ENCODE measurements at places on chromosomes 4 and X.

- DNase-seq = no peak
Measured at GRCh38 chr4:80263541-80264351, 2.7 kb upstream of the FGF5 start.

GRCh38 chr4:130143656-130144055, 1047.7 kb downstream of the C4orf33 start:
- DNase-seq = no peak

GRCh38 chr4:174580597-174580996, 58.3 kb upstream of the HPGD start:
- peak; percentile 68 for DNase-seq

DNA sequence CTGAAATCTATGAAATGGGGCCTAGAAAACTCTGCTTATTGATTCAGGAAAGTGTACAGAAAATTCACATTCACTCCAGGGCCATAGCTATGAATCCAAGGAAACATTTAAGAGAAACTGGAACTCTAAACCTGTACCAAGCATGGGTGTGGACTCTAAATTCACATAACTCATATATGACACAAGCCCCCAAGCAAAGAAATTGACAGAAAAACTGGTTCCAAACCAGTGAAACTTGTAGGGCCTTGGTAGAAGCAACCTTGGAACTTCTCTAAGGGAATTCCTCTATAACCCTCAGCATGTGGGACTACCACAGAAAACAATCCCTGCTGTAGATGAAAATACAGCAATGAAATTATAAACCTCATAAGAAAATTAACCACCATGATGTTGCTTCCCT, 106.6 kb upstream of the NRK start:
- DNase-seq = no peak

GRCh38 chrX:97402903-97403302, 519.2 kb downstream of the RPA4 start:
- no peak for DNase-seq

DNA sequence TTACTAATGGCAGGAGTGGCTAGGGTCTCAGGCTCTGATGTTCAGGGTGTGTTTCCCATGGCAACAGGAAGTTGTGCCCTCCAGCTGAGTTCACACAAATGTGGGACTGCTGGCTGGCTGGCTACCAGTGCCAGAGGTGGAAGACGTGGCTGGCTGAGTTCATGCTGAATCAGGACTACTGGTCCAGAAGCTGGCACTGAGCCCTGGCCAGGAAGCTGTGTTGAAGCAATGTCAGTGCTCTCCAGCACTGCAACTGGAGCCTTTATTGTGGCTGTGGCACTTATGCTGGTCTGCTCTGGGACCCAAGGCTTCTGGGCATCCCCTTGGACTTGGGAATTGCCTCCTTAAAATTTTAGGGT, 42.0 kb upstream of the ZXDA start:
- DNase-seq = no peak

DNA sequence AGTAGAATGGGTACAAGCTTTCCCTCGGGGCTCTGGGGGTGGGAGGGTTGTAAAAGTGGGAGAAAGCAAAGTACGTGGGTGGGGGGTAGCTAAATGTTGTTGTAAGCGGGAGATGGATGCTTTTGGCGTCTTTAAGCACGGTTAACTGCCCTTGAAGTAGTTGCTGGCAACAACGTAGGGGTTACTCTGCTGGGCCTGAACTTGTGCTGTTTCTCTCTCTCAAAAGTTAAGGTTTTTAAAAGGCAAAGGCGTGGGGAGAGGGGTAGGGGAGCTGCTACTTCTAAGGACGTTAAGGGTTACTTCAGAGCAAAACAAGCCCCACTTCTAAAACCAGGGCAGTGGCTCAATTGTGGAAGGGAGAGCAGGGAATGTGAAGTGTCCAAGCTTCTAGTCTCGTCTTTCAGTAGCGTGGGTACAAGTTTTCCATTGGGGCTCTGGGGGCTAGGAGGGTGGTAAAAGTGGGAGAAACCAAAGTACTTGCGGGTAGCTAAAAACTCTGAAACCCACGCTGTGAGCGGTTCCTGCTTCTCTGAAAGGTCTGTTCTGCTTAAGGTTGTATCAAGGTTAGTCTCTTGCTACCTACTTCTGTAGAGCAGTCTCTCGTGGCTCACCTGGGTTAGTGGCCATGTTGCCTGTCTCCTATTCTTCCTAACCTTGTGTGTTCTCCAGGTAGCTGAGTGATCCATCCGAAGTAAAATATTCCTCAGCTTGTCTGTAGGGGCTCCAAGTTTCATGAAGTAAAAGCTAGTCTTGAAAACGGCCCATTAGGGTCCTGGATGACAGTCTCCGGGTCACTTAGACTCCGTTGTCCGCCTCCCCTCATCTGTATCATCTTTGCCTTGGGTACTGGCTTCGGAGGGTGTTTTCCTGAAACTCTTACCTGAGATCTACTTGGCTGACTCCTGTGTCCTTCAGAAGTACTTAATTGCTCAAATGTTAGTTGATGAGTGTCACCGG, 1.7 kb upstream of the WDR1 start:
- DNase-seq = no peak

- DNase-seq = no peak
Measured at GRCh38 chr4:44916411-44916810, 190.1 kb upstream of the GNPDA2 start.

- no peak for DNase-seq
Measured at GRCh38 chr4:20881658-20882057, 181.4 kb downstream of the PACRGL start.

DNA sequence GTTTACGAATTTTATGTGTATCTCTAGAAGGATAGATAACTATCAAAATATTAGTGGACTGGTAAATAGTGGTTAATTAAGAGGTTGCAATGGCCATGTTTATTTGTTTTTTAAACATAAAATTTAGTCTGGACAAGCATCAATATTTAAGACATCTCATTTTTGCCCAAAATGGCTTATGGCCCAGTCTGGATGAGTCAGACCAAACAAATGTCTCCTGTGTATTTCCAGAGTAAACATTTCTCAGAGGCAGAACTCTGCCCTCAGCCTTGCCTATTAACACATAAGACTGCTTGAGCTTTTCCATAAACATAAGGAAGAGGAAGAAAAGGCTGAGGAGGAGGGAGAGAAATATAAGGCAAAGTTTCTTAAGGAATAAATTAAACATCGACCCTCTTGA, 277.1 kb upstream of the DIAPH2 start:
- DNase-seq = no peak

DNA sequence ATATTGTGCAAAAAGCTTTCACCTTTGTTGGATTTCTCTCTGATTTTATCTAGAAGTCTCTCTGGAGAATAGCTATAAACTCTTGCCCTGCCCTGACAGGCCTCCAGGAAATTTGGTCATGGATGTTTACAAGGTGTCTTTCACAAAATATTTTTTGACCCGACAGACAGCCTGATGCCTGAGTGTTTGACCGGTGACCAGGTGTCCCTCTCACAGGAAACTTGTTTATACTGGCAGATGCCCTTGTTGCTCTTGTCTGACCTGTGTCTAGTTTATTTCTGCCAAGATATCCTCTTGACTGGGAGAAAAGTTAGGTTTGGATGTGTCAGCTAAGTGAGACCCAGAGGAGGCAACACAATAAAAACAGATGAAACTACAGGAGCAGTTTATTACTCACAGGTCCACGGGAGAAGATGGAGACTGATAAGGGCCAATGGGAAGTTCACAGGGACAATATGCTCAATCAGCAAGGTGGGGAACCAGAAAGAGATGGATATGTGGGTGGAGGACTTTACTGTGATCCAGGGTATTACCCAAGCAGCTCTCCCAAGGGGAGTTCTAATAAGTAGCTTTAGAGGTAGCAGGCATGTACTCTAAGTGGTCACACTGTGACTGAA, 243.3 kb downstream of the ARAP2 start:
- DNase-seq = no peak

DNA sequence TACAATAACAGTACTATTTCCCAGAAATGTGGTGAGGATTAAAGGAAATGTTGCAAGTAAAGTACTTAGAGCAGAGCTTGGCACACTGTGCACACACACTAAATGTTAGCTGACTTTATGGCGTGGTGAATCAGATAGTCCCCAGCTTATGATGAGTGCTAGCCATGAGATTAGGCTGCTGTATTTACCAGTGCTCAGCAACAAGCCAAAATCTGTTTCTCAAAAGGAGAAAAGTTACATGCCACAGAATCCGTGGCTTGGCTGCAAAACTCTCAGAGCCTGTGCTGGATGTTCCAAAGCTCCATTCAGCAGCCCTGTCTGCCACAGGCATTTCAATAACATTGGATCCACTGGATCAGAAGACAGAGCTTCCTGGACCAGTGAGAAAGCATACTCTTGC, 12.8 kb upstream of the STBD1 start:
- no peak for DNase-seq

- DNase-seq = no peak
Measured at GRCh38 chrX:119760026-119760877, 1.9 kb downstream of the SOWAHD start.

DNA sequence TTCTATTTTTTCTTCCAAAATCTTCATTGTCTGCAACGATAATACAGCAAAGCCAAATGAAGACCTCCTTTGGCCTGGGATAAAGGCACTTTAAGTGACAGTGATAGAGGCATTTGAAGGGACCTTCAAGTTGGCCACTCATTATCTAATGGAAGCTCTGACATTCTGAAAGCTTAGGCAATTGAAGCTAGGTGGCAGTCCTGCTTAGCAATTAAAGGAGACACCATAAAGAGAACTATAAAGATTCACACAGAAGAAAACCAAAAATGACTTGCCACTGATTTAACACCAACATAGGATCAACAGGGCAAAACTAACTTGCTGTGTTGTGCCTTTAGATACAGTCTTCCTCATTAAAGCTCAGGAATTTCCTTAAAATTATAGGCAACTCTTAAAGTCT, 103.3 kb upstream of the TSPAN7 start:
- DNase-seq = no peak
